Activated T-cell treated with anti-CD3 and anti-CD28 coated beads, Interleukin-2, amount 50 U/mL, for 4 hours (primary cell): ENCODE measurements at places on chromosomes 13 and 19. TPM values are rescaled to one million over a fixed set of nuclear protein-coding genes. Genes with fewer than 3 reads are reported as not detected.

ZNF382 gene
- 9.7 TPM for total RNA-seq

SULT2B1 gene
- not detected for total RNA-seq

ADGRE3 gene
- not detected for total RNA-seq

RDH8 gene
- total RNA-seq: not detected

TNFSF13B gene
- total RNA-seq: 0.46 TPM

FCAR gene
- total RNA-seq: not detected

APOC4 gene
- not detected for total RNA-seq

SIGLECL1 gene
- not detected for total RNA-seq

SIAH3 gene
- not detected for total RNA-seq

ERICH4 gene
- not detected for total RNA-seq

SLC27A1 gene
- 2.1 TPM for total RNA-seq

PGLYRP1 gene
- not detected for total RNA-seq

GAPDHS gene
- not detected for total RNA-seq

TGFBR3L gene
- total RNA-seq: 2.4 TPM

IGFLR1 gene
- total RNA-seq: 29.8 TPM

C5AR2 gene
- total RNA-seq: not detected

ZNF749 gene
- 32.8 TPM for total RNA-seq

PRODH2 gene
- total RNA-seq: not detected

FBXO27 gene
- total RNA-seq: 0.63 TPM

CEACAM20 gene
- total RNA-seq: not detected

KCNK6 gene
- total RNA-seq: 9.8 TPM

CGB1 gene
- total RNA-seq: not detected

ZNF569 gene
- 4.8 TPM for total RNA-seq

ZSCAN4 gene
- total RNA-seq: not detected

ATCAY gene
- not detected for total RNA-seq

ENOX1 gene
- 0.14 TPM for total RNA-seq

USHBP1 gene
- total RNA-seq: not detected

ZNF682 gene
- 8.9 TPM for total RNA-seq

SBSN gene
- not detected for total RNA-seq

SEMA6B gene
- total RNA-seq: 0.18 TPM

FFAR1 gene
- not detected for total RNA-seq

HSD17B14 gene
- total RNA-seq: 0.65 TPM

FLT3 gene
- 0.08 TPM for total RNA-seq

SLITRK5 gene
- 0.03 TPM for total RNA-seq

FRY gene
- 0.74 TPM for total RNA-seq

SOHLH2 gene
- total RNA-seq: not detected

TLE6 gene
- total RNA-seq: not detected

LYPD5 gene
- 0.87 TPM for total RNA-seq

METTL21C gene
- total RNA-seq: not detected
